RPMI8226 (cell line): ENCODE measurements at places on chromosomes 4 and X.

DNA sequence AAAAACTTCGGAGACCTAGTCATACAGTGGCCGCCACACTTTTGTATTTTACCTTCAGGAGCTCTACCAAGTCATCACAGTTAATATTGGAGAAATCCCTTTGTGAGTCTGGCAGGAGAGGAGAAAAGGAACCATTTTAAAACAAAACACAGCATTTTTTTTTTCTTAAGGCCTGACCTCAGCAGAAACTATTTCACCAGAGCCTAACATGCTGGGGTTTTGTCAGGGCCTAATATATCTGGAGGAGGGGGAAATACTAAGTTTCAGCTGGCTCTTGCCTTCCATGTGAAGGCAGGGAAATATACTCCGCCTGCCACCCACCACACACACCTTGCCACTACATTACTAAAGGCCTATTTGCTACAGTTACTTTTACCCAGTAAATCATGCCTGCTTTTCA, 26.5 kb upstream of the BDH2 start:
- no peak for DNase-seq

DNA sequence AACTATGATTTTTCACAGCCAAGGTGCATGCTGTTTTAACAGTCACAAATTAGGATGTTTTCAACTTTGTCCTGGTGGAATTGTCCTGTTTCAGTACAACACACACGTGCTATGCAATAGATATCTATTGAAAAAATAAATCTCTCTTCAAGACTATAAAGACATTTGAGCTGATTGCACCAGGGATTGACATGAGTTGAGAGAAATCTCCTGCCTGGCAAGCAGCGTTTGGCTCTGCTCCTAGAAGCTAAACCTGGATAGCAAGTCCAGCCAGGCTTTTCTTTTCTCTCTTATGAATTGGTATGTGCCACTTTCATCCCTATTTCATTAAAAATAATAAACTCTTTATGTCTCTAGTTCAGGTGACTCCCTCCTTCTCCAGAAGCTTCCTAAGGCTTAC, 16.6 kb upstream of the NPNT start:
- DNase-seq = no peak

- DNase-seq = no peak
Measured at GRCh38 chr4:80306260-80306659, 29.3 kb upstream of the CFAP299 start.

DNA sequence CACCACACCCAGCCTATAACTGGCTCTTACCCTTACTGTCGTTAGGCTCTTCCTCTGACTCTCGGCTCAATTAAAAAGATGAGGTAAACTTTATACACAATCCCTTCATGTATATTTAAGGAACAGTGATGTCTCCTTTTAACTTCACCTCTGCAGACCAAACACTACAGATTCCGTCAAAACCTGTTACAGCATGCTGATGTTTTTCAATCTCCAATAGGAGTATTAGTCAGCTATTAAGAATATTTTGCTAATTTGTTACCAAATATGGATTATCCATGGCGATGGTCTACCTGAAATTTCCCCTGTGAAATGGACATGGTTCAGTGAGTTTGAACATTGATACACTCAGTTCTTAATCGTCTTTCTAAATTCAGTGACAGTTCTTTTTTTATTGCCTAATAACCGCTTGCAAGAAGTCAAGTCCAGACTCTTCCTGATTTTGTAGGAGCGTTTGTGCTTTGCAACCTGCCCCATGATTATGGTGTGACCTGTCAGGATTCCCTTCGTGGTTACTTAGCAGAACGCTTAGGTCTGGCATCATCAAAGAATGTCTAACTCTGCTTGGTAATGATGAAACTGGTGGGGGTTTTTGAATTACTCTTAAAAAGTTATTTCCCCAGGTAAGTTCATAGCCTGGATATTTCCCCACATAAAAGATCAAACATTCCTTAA, 72.2 kb upstream of the STOX2 start:
- no peak for DNase-seq

- no peak for DNase-seq
Measured at GRCh38 chr4:124694946-124695598, 17.5 kb downstream of the ANKRD50 start.

DNA sequence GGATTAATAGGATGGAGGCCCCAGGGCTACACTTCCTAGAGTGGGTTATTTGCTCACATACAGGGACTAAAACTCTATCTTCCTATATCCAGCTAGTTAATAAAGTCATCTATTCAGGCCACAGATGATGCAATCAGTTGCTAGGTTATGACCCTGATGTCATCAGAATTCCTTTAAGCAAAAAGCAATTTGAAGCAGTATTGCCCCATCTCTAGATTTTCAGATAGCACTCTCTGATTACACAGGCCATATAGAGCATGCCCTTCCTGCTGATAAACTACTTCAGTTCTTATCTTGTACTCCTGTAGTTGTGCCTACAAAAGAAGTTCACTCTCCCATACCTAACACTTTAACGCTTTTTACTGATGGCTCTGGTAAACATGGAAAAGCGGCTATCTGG, 84.8 kb downstream of the TMEM144 start:
- no peak for DNase-seq

DNA sequence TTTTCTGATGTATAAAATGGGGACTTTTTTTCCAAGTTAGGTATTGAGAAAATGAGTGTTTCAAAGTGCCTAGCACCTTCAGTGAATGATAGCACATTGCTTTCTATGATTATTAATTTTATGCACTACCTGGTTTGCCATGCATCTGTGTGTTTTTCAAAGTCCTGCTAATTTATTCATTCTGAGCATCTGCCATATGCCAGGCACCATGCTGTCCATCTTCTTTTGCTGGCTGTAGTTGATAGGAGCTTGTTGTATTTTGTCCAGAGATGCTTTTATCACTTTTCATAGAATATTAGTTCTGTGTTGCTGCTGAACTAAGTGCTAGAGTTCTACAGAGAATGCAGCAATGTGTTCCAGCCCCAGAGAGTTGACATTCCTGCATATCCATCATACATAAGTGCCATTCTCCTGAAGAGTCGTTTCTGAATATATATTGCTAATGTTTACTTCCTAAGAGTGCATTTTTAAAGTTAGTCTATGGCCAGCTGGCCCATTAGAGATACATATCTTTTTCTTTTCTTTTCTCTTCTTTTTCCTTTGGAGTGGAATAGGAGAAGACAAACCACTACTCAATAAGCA, 49.0 kb upstream of the CLNK start:
- no peak for DNase-seq

GRCh38 chr4:183118585-183118984, 19.5 kb downstream of the WWC2 start:
- no peak for DNase-seq

DNA sequence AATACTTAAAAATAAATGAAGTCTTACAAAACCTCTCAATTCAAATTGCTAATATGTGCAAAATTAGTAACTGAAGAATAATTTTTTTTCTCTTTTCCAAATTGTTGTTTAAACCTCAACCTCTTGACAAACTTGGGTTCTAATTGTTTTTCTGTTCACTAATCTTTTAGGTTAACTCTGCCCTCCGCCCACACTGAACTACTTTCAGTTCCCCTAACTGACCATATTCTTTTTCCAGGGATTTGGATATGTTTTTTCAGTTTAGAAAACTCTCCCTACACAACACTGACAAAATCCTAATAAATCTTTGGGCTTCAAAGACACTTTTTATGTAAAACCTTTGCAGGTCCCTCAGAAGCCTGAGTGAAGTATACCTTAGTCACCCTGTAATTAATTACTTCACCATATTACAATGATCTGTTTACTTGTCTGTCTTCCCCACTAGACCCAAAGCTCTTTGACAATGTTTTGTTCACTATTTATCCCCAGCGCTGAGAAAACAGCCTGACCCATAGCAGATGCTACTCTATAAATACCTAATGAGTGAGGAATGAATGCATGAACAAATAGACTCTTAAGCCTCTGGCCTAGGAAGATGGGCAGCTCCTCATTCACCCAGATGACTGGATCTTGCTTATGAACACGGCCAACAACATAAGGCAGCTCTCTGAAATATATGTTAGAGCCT, 134.9 kb downstream of the MAML3 start:
- no peak for DNase-seq

DNA sequence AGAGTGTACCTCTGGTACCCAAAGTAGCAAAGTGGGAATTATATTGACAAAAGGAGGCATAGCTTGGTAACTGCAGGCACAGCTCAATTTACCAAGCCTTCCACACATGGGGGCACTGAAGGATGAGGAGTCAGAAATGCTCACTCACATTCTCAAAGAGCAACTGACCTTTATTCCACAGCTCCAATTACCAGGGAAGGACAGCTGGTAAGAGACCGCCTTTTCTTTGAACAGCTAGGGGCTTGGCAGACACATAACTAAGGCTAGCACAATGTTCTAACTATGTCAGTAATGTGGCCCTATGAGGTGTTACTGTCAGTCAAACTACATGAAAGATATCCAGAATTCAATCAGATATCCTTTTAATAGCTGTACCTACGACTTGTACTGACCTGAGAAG, 20.5 kb upstream of the STS start:
- no peak for DNase-seq

DNA sequence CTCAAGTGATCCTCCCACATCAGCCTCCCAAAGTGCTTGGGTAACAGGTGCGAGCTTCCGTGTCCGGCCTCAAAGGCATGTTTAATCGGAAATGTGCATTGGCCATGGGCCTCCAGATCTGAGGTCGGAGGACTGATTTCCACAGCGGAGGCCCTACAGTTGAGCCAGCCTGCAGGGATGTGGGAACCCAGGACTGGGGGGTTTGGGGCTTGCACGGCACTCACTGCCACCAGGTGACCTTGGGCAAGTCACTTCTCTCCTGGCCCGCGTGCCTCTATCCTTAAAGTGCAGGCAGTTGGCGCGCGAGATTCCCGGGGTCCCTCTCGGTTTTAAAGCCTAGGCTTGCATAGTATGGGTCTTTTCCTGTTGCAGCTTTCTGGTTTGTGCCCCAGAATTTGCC, 18.3 kb upstream of the WFS1 start:
- no peak for DNase-seq

GRCh38 chr4:149518471-149518870, 297.2 kb downstream of the IQCM start:
- no peak for DNase-seq

- DNase-seq = no peak
Measured at GRCh38 chr4:139676913-139677585, 11.4 kb downstream of the MGST2 start.

DNA sequence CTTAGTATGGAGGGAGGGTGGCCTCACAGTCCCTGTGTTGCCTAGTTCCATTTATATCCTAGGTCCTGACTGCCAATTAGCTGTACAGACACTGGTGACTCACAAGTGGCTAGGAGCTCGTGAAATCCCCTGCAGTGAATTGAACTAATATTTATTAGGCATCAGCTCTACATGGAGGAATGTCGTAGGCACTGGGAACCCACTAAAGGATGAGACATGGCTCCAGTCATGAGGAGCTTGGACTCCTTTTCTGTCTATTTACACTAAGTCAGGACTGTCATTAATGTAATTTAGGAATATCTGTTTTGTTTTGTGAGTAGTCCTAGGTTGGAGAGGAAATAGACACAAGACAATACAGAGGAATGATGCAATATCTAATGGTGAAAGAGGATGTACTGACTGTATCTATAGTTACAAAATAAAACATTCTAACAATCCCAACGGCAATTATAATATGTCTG, 67.7 kb downstream of the MID1IP1 start:
- DNase-seq = no peak

- peak; percentile 64 for DNase-seq
Measured at GRCh38 chrX:49079489-49080428, at the start of gene WDR45. WDR45 (minus strand) TSS chrX:49079887; CDS start chrX:49078095, 1,792 bp downstream.

DNA sequence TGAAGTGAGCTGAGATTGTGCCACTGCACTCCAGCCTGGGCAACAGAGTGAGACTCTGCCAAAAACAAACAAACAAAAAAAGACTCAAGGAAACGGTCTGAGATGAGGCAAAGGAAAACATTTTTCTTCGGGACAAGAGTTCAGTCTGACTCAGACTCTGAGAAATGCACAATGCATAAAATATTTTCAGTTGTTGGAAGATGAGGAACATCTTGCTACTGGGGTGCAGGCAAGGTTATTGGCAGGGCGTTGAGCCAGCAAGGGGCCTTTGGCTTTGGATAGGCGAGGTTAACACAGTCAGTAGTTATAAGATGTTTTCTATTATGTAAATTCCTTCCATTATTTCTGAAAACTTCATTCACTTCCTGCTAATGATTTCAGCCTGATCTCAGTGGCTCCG, 96.1 kb upstream of the VCX start:
- no peak for DNase-seq

- DNase-seq = no peak
Measured at GRCh38 chr4:27090406-27090805, 229.8 kb downstream of the STIM2 start.

- DNase-seq = no peak
Measured at GRCh38 chr4:41299486-41299885, 42.8 kb downstream of the UCHL1 start.

DNA sequence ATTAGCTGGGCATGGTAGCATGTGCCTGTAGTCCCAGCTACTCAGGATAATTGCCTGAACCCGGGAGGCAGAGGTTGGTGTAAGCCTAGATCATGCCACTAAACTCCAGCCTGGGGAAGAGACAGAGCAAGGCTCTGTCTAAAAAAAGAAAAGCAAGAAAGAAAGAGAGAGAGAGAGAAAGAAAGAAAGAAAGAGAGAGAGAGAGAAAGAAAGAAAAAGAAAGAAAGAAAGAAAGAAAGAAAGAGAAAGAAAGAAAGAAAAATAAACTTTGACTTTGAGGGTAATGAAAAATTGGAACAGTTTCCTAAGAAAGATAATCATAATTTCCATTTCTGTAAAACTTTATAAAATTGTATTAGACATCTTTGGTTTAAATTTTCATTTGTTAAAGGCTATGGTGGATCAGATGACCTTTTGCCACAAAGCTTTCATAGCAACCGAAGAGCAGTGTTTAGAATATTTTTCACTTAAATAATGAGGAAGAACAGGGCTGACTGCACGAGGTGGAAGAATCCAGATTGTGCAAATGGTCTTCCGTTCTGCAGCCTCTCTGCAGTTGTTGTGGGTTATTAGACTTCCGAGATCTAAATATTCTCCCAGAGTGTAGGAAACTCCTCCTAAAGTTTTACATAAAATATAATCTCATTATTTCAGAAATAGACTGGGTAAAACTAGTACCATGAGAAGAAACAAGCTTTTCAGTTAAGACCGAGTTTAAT, 55.9 kb downstream of the RBM47 start:
- no peak for DNase-seq

- DNase-seq = peak; percentile 33
Measured at GRCh38 chr4:47704693-47705325, 133.1 kb downstream of the CORIN start.
